Esophagus squamous epithelium (tissue), 5 donors: ENCODE measurements at places on chromosomes 2 and 18.

DNA sequence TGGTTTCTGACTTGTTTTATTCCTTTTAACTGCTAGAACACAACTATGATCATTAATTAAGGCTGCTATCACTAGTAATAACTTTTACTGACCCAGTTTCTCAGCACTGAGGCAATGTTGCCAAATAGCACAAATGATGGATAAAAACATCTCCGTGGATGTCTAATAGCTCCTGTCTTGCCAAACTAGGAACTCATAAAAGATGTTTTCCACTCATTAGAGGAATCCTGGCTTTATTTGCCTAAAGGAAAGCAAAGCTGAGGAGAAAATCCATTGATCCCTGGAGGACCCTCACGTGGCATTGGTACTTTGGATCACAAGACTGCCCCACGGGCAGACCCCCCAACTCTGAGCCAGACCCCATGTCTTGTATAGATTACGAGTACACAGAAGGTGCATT lies 96.1 kb upstream of the ZNF397 start:
- no peaks in the 10 kb centered on the region for H3K27me3 ChIP-seq
- H3K4me1 ChIP-seq = peaks cover 5% of the 10 kb centered on the region

- H3K27me3 ChIP-seq = no peaks in the 10 kb centered on the region
- H3K4me3 ChIP-seq = no peak overlapping the region
- no peaks in the 10 kb centered on the region for H3K4me1 ChIP-seq
- no peak for DNase-seq
These were observed 106.8 kb upstream of the FN1 start for GRCh38 chr2:215542690-215543089.

DNA sequence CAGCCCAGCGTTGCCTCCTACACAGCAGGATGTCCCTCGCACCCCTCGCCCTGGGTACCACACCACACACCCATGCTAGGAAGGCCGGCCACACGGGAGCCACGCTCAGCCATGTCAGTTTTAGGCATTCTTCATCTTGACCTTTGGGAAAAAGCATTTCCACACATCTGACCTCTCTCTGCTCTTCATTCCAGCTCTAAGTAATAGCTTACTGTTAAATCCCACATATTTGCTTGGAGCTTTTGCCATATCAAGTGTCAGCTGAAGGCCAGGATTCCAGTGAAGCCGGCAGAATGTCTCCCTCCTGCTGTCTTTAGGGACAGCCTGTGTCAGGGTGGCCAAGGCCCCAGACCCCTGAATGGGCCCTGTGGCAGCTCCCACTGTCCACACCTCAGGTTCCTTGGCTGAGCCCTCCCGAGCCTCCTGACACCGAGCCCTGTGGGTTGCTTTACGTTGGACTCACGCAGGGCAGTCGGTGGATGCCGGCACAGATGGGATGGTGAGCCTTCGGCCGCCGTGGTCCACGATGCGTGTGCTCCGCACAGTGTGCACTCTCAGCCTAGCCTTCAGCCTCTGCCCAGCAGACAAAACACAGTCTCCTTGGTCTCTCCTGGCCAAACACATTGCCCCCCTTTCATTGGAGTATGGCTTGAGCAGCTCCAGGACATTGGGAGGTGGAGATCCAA lies 202.0 kb downstream of the SEPTIN10 start:
- no peak overlapping the region for H3K4me3 ChIP-seq
- H3K36me3 ChIP-seq = no peaks in the 10 kb centered on the region
- no peak for DNase-seq
- H3K27ac ChIP-seq = no peak overlapping the region
- H3K27me3 ChIP-seq = no peaks in the 10 kb centered on the region

DNA sequence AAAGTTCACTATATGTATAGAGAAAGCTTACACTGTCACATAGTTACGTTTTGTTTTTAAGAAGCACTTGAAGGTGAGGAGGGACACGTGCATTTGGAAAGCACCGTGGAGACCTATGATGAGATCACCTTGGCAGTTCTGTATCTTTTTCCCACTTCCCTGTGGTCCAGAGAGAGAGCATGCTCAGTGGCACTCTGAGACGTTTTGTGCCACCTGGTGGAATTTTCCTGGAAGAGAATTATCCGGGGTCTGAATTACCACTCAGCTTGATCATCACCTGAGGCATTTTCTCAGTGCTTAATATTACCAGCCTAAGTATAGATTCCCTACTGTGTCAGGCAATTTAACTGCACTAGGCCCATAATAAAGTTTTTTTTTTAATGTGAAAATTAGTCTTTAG lies 469.4 kb upstream of the SMIM21 start:
- DNase-seq = no peak
- no peaks in the 10 kb centered on the region for H3K36me3 ChIP-seq
- no peaks in the 10 kb centered on the region for H3K4me1 ChIP-seq
- H3K4me3 ChIP-seq = no peak overlapping the region

GRCh38 chr2:30514848-30515435 lies 67.9 kb downstream of the LCLAT1 start:
- H3K4me3 ChIP-seq = no peak overlapping the region
- H3K27ac ChIP-seq = no peak overlapping the region
- no peaks in the 10 kb centered on the region for H3K27me3 ChIP-seq
- DNase-seq = no peak
- H3K36me3 ChIP-seq = peaks cover 9% of the 10 kb centered on the region

DNA sequence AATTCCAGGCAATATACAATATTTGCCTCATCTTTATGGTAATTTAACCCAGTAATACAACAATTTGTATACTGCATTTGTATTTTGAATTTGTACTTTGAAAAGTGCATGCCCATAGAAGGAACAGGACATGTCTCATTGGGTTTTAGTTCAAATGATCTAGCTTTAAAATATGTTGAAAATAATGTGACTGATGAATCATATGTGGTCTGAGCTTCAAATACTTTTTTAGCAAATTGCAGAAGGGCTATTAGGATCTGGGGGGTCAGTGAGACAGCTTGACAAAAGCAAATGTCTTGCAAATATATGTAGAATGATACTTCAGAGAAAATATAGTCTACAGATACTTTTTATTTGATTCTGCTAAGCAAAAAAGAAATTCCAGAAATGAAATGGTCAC lies 248.9 kb downstream of the DCC start:
- no peaks in the 10 kb centered on the region for H3K36me3 ChIP-seq
- H3K4me1 ChIP-seq = no peaks in the 10 kb centered on the region
- DNase-seq = no peak
- H3K27ac ChIP-seq = no peak overlapping the region
- H3K4me3 ChIP-seq = no peak overlapping the region
- no peaks in the 10 kb centered on the region for H3K27me3 ChIP-seq

DNA sequence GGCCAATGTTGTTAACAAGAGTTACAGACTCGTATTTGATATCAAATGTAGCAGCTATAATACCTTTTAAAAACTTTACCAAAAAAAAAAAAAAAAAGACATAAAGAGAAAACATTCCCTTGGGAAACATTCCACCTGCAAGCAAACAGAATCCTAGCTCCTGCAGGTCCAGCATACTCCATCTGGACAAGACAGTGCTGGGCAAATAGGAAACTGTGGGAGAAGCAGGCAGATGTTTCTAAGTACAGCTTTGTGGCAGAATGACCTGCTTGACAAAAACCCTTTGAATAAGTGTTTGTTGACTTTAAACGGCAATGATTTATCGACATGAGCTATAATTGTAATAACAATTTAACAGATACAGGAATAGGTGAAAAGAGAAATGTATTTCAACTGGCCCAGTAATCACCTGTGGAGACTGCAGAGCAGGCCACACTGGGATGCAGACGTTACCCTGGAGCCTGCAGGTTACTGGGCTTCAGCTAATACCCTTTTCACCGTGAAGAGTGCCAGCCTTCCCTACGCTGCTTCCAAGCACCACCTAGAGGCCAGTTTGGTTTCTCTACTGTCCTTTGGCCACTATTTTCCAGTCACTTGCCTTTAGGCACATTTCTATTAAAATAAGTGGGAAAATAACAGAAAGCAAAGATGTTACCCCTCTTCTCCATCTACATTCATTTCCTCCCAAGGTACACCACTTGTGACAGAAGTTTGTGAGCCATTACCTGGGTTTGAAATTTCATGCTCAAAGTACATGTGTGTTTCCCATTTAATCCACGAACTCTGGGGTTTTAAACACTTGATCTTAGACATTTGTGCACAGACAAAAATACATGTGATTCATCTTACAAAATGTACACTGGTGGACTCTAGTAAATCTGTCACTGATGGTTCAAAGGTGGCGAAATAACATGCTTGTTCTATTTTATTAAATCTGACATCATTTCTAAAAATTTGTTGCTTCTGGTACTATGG lies 96.9 kb upstream of the ZNF397 start:
- no peak for DNase-seq
- no peak overlapping the region for H3K27ac ChIP-seq
- peaks cover 5% of the 10 kb centered on the region for H3K4me1 ChIP-seq
- H3K4me3 ChIP-seq = no peak overlapping the region
- no peaks in the 10 kb centered on the region for H3K27me3 ChIP-seq

DNA sequence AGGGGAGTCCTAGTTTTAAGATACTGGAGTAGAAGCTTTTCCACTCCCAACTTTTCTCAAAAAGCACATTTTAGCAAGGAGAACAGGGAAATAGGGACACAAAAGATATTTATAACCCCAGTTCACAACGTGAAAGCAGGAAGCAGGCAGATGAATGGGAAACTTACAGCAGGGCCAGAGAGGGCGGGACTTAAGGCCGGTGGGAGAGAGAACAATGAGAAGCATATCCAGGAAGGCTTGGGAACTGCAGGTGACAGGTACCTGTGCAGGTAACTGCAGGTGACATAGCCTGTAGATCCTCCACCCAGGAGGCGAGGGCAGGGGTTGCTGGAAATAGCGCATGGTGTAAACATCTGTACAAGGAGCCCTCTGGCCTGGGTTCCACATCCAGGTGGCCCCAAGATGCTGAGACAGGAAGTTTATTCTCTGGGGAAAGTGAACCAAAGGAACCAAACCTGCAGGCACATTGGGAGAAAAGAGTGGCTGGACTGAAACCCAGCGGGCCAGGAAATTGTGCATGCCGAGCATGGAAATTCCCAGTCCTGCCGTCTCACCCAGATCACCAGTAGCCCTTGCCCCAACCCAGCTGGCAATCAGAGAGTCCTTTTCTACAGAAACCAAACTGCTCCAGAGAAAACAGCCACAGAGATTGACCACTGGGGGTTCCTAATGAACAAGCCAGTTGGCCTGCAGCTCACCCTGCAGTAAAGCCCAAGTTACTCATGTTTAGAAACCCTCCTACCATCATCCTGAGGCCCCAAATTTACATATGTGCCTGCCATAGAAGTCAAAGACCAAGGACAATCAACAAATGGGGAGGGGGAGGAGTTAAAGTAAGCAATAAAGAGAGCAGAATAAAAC lies 24.3 kb upstream of the COL6A3 start:
- H3K4me1 ChIP-seq = no peaks in the 10 kb centered on the region
- no peak overlapping the region for H3K4me3 ChIP-seq
- no peaks in the 10 kb centered on the region for H3K36me3 ChIP-seq
- no peak for DNase-seq
- no peaks in the 10 kb centered on the region for H3K27me3 ChIP-seq
- H3K27ac ChIP-seq = no peak overlapping the region
